ENCODE measurements at places on chromosomes 6 and 20.
A peak's percentile ranks its signal among the peaks of the same experiment; 100 is the strongest.

DNA sequence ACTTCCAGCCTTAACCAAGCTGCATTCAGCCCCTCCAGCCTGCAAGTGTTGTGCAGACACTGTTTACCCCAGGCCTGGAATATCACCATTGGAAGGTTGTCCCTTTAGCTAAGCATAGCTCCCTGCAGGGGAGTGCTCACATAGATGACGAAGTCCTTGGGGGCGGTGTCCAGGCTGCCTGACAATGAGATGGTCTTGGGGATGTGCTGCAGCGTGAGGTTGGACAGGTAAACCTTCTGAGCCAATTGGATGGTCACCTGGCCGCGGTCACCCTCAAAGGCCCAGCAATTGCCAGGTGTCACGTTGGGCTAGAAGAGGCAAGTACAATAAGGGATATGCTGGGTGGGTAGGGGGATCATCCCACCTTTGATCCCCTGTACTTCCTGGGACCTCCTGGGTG is 18.6 kb downstream of the SUN5 start:
- no peak for DNase-seq

- DNase-seq, result no peak
These were observed 697.2 kb downstream of the HDGFL1 start for GRCh38 chr6:23266536-23266935.

DNA sequence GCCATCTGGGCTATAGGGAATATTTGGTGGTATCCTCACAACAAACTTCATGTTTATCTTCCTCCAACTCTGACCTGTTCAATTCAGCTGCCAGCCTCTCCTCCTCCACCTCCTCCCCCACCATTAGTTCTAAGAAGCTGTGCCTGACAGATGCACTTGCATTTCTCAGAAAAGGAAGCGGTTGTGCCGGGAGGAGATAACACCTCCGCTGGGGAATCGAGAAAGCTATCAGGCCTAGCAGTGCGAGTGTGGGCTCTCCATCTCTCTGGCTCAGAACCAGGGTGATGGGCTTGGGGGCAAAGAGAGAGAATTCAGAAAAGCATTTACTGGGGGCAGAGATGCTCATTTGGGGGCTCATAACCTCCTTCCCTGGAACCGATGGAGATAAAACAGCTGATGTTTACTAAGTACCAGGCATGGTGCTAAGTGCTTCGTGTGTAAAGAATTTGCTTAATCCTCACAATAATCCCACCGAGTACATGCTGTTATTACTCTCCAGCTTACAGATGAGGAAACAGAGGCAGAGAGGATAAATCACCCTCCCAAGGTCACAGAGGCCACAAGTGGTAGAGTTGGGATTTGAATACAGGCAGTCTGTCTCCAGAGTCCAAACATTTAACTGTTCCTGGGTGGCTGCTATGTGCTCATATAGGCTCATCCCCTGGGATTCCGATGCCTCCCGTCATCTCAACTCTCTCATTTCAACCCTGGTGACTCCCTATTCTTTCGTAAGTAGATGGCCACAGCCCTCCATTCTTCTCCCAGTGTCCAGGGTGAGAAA is 38.3 kb downstream of the COX4I2 start:
- DNase-seq, result no peak

- DNase-seq, result no peak
These were observed 265.3 kb upstream of the TCF21 start for GRCh38 chr6:133623621-133624020.

- no peak for DNase-seq
These were observed 14.8 kb downstream of the HEY2 start for GRCh38 chr6:125764121-125764671.

GRCh38 chr20:20593447-20594170 is 118.8 kb downstream of the RALGAPA2 start:
- no peak for DNase-seq

DNA sequence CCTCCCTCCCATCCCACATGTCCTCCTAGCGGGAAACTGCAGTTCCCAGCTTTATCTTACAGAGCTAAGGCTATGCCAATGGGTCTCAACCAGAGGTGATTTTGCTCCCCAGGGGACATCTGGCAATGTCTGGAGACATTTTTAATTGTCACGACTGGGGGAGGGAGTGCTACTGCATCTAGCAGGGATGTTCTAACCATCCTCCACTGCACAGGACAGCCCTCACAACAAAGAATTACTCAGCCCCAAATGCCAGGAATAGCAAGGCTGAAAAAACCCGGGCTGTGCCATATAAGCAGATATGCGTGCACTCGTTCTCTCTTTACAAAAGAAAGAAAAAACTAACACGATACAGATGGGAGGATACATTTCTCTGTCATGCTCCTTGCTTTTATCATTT is 8.5 kb downstream of the MRPS18A start:
- DNase-seq, result no peak

GRCh38 chr20:37249304-37249703 is 12.3 kb downstream of the GHRH start:
- DNase-seq, result no peak

- no peak for DNase-seq
These were observed 22.2 kb upstream of the SNRPB2 start for GRCh38 chr20:16707674-16708073.

GRCh38 chr6:93243231-93243778 is 176.1 kb downstream of the EPHA7 start:
- no peak for DNase-seq

DNA sequence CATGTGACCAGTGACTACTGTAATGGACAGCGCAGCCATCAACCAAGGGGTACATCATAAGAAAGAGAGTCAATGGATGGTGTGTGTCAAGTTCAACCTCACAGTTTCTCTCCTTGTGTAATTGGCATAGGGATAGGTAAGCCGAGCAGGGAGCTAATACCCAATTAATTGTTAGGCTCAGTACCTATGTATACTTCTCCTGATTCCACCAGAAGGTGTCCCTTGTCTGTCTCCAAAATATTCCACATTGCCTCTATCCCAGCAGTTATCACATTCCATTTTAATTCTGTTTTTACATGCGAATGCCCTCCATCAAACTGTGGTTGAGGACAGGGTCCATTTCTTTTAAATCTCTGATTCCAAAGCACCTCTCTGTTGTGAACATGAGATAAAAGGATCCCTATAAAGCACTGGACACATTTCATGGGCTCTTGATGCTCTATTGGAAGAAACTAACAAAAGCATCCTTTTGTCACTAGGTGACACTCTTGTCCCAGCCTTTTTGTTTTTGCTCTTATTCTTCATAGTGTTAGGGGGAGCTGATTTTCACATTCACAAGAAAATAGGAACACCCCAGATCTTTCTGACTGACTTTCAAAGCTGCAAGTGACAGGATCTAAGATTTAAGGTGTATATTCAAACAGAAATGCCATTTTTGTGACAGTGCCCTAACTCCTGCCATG is 38.9 kb downstream of the FBXO9 start:
- no peak for DNase-seq

- DNase-seq, result no peak
These were observed 38.1 kb downstream of the TBPL1 start for GRCh38 chr6:133991096-133991593.

GRCh38 chr20:51803148-51803854 is 980 bp upstream of the SALL4 start:
- no peak for DNase-seq

GRCh38 chr6:125791151-125791819 is 525 bp downstream of the NCOA7 start:
- DNase-seq, result peak; percentile 46

DNA sequence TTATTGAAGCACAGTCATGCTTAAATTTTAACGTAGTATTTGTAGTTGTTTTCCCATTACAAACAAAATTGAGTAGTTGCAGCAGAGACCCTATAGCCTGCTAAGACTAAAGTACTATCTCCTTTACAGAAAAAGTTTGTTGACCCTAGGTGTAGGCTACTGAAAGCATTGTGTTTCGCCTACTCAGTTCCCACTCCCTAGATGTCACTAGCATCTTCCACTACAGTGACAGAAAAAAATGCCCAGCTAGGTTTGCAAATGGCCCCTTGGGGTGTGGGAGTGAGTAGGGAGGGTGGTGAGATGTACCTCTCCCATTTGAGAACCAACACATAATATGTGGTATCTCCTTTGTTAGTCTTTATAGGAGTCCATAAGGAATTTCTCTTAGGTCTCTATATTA is 34.5 kb downstream of the UBR2 start:
- no peak for DNase-seq

All from mucosa of descending colon (tissue), 3 donors.